ENCODE measurements at places on chromosomes 1 and 21.

DNA sequence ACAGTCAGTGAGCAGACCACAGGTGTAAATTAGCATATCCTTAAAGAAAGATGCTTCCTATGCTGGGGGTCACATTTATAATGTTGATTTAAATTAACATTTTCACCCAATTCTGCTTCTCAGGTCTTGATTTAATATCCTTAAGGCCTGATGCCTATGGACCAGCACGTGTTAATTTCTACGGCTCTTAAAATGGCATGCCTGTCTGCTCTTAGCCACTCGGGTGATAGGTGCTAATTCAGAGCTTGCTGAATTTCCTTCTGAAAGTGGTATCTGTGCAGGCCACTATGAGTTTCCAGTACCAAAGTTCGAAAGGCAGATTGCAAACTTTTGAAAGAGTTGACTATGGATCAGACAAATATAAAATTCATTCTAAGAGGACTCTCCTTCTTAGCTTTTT, 487.4 kb upstream of the ADGRL2 start:
- no peak for DNase-seq

DNA sequence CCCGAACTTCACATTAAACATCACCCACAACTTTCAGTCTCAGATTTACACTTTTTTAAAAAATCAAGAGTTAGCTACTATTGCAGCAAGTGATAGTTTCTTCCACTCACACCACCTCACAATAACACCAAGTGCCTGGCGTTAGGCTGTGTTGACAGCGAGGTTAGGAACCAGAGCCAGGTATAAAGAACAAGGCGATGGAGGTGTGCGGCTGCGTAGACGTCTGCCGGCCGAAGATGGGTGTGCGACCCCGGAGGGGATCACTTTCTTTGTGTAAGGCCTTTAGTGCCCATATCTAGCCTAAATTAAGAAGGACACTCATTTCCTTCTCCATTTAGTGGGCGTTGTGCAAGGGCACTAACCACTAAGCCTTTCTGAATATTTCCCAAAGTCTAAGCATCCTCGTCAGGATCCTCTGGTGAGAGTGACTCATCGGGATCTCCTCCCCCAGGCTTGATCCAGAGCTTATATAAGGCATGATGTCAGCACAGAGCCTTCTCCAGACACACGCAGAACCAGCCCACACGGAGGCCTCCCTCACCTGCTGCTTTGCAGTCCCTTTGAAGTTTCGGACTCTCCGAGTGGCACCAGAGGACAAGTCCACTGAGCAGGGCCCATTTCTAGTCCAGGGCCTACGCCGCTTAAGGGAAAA, 11.8 kb downstream of the NHLH2 start:
- peak; percentile 60 for DNase-seq

- DNase-seq, result no peak
Measured at GRCh38 chr1:50183378-50184133, 74.8 kb downstream of the ELAVL4 start.

DNA sequence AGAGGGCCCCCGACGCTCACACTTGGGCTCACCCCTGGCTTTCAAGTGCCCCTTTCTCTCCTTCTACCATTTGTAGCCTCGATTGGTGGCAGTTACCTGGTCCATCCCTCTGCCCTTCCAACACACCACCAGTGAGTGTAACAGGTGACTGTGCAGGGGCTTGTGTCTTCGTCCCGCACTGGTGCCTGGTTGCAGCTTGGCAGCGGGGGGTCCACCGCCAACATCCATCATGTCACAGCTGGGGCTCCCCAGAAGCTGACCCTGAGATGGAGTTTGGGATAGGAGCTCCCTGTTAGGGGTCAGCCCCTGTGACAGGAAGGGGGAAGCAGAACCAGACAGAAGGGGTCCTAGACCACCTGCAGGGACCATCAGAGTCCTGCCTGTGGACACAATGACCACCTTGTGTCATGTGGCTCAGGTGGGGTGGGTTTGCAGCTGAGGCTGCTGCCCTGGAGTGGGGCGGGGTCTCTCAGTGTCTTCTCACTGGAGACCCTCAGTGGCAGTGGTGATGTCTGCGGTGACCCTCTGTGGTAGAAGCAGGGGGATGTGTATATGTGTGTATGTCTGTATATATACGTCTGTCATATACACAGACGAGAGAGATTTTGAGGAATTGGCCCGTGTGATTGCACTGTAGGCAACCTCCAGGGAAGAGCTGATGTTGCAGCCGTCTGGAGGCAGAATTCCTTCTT, 3.6 kb upstream of the CALML6 start:
- DNase-seq, result no peak

DNA sequence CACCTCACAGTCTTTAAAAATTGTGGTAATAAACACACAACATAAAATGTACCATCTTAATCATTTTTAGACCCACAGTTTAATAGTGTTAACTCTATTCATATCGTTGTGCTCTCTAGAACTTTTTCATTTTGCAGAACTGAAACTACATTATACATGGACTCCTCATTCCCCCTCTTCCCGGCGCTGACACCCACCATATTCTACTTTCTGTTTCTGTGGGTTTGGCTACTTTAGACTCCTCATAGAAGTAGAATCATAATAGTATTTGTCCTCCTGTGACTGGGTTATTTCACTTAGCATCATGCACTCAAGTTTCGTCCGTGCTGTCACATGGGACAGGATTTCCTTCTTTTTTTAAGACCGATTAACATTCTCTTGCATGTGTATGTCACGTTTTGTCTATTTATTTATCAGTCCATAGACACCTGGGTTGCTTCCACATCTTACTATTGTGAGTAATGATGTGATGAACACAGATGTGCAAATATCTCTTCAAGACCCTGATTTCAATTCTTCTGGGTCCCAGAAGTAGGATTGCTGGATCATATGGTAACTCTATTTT, 62.9 kb upstream of the TMPRSS2 start:
- no peak for DNase-seq

- no peak for DNase-seq
Measured at GRCh38 chr21:45401054-45401518, 3.9 kb upstream of the COL18A1 start.

DNA sequence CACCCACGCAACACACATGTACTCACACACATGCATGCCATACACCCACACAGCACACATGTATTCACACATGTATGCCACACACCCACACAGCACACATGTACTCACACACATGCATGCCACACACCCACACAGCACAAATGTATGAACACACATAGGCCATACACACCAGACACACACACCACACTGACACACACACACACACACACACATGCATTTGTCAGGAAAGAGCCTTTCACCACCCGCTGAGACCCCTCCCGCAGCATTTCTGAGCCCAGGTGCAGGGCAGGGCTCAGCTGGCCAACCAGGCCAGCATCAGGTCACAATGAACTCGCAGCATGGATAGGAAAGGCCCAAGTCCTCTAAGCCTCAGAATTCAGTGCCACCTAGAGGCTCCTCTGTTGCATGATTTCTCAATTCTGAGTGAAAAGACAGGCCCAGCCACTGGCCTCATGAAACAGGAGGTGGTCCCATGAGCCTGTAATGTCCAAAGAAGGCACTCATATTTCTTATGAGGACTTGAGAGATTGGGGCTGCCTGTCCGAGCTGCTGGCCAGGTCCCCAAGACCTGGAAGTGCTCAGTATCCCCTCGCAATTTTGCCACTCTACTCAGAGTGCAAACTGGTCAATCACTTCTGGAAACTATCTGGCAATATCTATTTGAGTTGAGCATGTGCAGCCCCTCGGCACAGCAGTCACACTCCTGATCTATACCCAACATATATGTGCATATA, 57.3 kb downstream of the PSMG1 start:
- peak; percentile 28 for DNase-seq

- DNase-seq, result no peak
Measured at GRCh38 chr21:41217671-41218385, 49.9 kb downstream of the BACE2 start.

- DNase-seq, result no peak
Measured at GRCh38 chr21:15823486-15824150, 93.8 kb downstream of the USP25 start.

DNA sequence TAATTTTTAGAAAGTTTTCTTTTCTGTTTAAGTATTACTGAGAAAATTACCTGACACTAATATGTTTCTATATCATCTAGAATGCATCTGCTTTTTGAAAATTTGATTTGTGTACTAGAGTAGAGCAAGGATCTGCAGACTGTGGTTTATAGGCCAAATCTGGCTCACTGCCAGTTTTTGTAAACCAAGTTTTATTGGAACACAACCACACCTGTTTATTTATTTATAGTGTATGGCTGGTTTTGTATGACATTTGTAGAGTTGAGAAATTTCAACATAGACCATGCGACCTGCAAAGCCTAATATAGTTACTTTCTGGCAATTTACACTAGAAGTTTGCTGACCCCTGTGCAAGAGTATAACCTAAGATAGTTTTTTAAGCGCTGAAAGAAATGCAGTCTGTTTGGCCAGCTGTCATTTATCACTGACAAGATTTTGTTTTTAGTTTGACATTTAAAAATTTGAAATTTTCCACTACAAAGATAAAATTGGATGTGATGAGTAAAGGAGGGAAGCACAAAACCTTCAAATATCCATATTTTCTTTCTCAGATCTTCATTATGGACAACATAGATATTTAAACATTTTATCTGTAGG, 36.1 kb upstream of the CACYBP start:
- DNase-seq, result no peak

- no peak for DNase-seq
Measured at GRCh38 chr1:16315437-16315836, 36.8 kb downstream of the FBXO42 start.

DNA sequence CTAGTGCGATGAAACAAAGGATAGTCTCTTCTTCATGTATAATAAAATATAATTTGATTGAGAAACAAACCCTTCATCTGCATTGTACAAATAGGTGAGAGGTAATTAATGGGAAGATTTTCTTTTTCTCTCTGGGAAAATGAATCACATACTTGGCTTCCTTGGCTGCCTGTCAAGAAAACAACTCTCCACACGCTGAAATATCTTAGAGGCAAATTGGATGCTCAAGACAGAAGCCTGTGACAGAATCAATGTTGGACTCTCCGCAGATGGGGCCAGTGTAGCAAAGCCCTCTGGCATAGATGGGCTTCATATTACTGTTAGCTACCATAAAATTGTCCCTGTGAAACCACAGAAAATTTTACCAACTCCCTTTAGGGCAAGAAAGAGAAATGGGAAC, 186.6 kb downstream of the GRIK1 start:
- no peak for DNase-seq

GRCh38 chr1:247111259-247111699, 7.1 kb upstream of the ZNF669 start:
- no peak for DNase-seq

- no peak for DNase-seq
Measured at GRCh38 chr1:201537028-201537427, 1.9 kb upstream of the NAV1 start.

DNA sequence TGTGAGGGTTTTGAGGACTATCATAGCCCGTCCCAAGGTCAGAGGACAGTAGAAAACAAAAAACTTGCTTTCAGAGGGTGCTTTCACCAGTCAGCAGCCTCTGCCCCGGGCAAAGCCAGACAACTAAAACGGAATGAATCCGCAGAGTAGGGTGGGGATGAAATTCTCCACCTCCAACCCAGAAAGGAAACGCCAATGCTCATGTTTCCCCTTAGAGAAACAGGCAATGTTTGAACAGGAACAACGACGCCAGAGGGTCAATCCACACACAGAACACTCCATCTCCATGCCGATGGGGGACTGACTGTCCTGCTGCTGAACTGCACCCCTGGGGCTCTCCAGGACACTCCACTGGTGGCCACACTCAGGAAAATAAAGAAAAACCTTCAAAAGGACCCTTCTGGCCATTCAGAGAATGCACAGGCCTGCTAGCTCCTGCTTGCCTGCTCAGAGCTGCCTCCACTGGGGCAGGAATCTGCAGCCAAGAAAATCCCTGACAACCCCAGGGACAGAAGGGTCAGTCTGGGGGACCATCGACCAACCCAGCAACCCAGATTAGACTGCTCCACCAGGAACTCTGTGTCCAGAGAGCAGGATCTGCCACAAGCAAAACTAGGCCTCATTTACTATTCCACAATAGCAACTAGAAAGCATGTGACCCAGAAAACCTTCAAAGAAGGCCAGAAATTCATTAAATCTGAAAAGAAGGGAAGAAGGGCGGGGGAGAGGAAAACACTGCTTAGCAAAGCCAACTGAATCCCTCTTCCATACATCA, 116.0 kb downstream of the TOMM20 start:
- DNase-seq, result no peak

GRCh38 chr1:27523337-27524020, 33.5 kb upstream of the WASF2 start:
- DNase-seq, result no peak

DNA sequence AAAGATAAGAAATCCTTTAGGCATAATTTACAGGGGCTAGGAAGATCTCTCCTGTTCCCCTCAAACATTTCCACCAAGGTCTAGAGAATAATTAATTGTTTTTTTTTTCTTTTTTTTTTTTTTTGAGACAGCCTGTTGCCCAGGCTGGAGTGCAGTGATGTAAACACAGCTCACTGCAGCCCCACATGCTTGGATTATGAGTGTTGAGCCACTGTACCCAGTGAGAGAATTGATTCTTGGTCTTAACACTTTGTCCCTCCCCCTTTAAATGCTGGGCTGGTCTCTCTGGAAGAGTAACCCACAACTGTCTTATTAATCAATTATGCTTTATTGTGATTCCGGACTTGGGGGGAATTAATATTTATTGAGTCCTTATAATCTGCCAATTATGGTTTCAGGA, 33.4 kb downstream of the ATF3 start:
- DNase-seq, result no peak

GRCh38 chr1:81689531-81689941, 111.2 kb upstream of the ADGRL2 start:
- DNase-seq, result no peak

- DNase-seq, result no peak
Measured at GRCh38 chr1:160309571-160309970, 24.6 kb upstream of the PEX19 start.

DNA sequence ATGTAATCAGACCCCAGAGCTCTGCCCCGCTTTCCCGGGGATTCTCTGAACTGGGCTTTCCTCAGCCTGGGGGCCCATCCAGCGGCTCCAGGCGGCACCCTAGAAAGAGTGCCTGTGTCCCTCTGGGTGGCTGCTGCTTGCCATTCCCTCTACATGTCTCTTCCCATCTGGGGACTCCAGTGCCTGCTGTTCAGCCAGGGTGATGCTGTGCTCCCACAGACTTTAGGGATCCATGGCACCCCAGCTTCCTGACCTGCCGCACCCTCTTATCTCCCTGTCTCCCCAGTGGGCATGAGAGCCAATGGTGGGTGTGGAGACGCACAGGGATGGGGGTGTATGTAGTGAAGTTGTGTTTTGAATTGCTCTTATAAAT, 16.2 kb downstream of the TRAPPC10 start:
- no peak for DNase-seq

GRCh38 chr21:25107708-25108107, 499.6 kb downstream of the MRPL39 start:
- no peak for DNase-seq

Data from HL-60 (cell line).